Left renal pelvis (tissue), 4 donors: ENCODE measurements at places on chromosomes 7 and 10. TPM values are rescaled to one million over a fixed set of nuclear protein-coding genes. Genes with fewer than 3 reads are reported as not detected.

Gene C7orf57
- polyA plus RNA-seq, result 0.89 TPM

Gene ASB10
- not detected for polyA plus RNA-seq

Gene DCLRE1C
- polyA plus RNA-seq, result 17.3 TPM

Gene NEBL
- 85.3 TPM for polyA plus RNA-seq

Gene TRIM50
- 0.31 TPM for polyA plus RNA-seq
